ENCODE measurements at places on chromosomes 6 and 20.

- no peak for DNase-seq
These were observed 5.0 kb downstream of the ASIP start for GRCh38 chr20:34246126-34246626.

DNA sequence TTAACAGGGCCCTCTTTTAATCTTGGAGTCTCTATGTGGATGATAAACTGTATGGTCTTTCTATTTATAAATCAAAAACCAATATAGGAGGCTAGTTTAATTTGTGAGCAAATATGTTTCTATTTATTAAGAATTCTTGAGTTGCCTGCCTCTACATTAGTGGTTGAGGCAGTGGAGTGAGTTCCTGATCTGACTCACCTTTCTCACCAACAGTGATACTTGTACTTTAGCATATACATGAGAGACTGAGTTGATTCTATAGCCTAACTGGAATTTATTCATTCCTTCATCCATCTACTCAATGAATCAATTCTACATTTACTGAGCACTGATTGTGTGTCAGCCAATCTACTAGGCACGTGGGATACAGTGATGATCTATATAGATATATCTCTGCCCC lies 126.9 kb downstream of the TRMT11 start:
- no peak for DNase-seq

- DNase-seq = no peak
These were observed 206.6 kb downstream of the DLL1 start for GRCh38 chr6:170084166-170084730.

GRCh38 chr6:116255246-116255800 lies 1.4 kb upstream of the TSPYL4 start:
- no peak for DNase-seq

GRCh38 chr20:24995741-24996448 lies 3.3 kb upstream of the APMAP start:
- DNase-seq = no peak
